ENCODE measurements at places on chromosomes 13 and 19. TPM values are rescaled to one million over a fixed set of nuclear protein-coding genes. Genes with fewer than 3 reads are reported as not detected.

The CNFN gene
- total RNA-seq = 39.7 TPM

The LILRA6 gene
- not detected for total RNA-seq

The VWA8 gene
- 6.5 TPM for total RNA-seq

The GAMT gene
- 22.6 TPM for total RNA-seq

The CGB5 gene
- total RNA-seq = 1.6 TPM

The FOSB gene
- 15.8 TPM for total RNA-seq

The KCTD15 gene
- 59.9 TPM for total RNA-seq

The C19orf85 gene
- not detected for total RNA-seq

The TMEM238 gene
- total RNA-seq = 9.4 TPM

The CYP4F3 gene
- 2.9 TPM for total RNA-seq

The DOCK6 gene
- 10.9 TPM for total RNA-seq

The PEX11G gene
- total RNA-seq = 2.6 TPM

The CYP2F1 gene
- total RNA-seq = not detected

The SRRM5 gene
- total RNA-seq = 1.1 TPM

The FAM83E gene
- total RNA-seq = 0.13 TPM

The KLK10 gene
- 0.20 TPM for total RNA-seq

The TRIM28 gene
- 647 TPM for total RNA-seq

The SUGP1 gene
- total RNA-seq = 24.3 TPM
